CD4-positive, alpha-beta memory T cell (primary cell): ENCODE measurements at places on chromosomes 5 and 9. TPM values are rescaled to one million over a fixed set of nuclear protein-coding genes. Genes with fewer than 3 reads are reported as not detected.

GPSM1 gene
- total RNA-seq = 7.6 TPM

RAD50 gene
- 35.0 TPM for total RNA-seq

GPX3 gene
- total RNA-seq = not detected

SLC4A9 gene
- total RNA-seq = not detected

TMEM215 gene
- not detected for total RNA-seq

HAPLN1 gene
- total RNA-seq = not detected

SPATA31A6 gene
- not detected for total RNA-seq

CATSPER3 gene
- total RNA-seq = 0.94 TPM

PDCD1LG2 gene
- total RNA-seq = 1.1 TPM

PCDHGB4 gene
- 0.23 TPM for total RNA-seq

BHMT2 gene
- not detected for total RNA-seq

KCNV2 gene
- not detected for total RNA-seq

CHD1 gene
- total RNA-seq = 91.2 TPM

SWI5 gene
- 11.5 TPM for total RNA-seq

IFNA21 gene
- total RNA-seq = not detected

TMC1 gene
- not detected for total RNA-seq

LIX1 gene
- not detected for total RNA-seq

PCDHGA1 gene
- 0.58 TPM for total RNA-seq

TNFSF15 gene
- 0.11 TPM for total RNA-seq

CDC37L1 gene
- 27.2 TPM for total RNA-seq

SPINK6 gene
- not detected for total RNA-seq
